ENCODE measurements at places on chromosomes 12 and 14.

- DNase-seq, result no peak
These were observed 116.5 kb downstream of the RFLNA start for GRCh38 chr12:124411281-124411878.

DNA sequence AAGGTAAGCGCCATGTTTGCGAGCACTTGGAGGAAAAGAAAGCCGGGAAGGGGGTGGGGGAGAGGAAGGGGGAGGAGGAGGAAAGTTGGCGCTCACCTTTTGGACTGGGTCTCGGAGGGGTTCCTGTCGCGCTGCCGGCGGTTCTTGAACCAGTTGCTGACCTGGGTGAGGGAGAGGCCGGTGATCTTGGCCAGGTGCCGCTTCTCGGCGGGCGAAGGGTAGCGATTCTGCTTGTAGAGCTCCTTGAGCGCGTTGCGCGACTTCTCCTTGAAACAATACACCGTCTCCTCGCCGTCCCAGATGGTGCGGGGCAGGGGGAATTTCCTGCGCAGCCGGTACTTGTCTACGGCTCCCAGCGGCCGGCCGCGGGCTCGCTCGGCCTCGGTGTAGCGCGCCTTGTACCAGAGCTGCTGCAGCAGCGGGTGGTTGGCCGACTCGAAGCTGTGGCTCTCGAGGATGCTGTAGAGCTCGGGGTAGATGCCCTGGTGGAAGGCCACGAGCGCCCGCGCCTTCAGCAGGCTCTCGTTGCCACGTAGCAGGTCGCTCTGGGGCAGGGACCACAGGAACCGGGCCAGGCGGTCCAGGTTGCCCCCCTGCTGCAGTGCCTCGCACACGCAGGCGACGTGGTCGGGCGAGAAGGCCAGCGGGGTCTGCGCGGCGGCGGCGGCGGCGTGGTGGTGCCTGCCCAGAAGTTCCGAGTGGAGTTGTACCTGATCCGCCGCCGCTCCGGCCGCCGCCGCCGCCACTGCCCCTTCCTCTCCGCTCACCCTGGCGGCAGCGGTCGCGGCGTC lies 840 bp downstream of the SIX4 start:
- DNase-seq, result no peak

- no peak for DNase-seq
These were observed 39.3 kb downstream of the SPRING1 start for GRCh38 chr12:116698554-116699075.

DNA sequence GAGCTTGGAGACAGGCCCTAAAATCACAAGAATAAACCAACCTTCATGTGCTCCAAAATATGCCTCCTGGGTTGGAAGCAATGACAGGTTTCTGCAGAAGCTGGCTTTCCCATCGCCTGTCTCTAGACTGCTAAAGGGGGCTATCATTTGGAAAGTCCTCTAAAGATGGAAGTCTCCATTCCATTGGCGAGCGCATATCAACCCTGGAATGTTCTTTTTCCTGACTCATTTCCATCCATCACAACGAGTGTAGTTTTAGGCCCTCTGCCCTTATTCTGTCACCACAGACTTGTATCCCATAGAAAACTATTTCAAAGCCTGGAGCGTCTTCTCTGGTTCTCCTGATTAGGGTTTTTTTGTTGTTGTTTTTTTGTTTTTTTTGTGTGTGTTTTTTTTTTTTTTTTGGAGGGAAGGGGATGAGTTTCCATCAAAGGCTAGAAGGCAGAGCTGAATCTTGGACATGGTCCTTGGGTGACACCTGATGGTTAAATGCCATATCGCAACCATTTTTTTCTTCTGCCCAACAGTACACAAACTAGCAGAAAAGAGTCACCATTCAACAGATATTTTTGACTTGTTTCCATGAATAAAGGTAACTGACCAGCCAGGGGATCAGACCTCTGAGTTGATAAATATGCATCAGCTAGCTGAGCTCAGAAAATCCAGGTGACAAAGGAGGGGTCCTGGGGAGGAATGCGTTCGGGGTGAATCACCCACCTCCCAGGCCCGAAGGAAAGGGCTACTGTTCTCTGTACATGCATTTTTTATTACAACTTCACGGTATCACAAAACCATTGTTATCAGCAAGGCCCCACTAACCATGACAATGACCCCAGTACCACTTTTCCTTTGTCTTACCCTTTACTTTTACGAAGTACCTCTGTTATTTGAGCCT lies 40.5 kb downstream of the KCNA5 start:
- DNase-seq, result no peak

GRCh38 chr12:124094733-124095132 lies 121.7 kb downstream of the ZNF664 start:
- no peak for DNase-seq

DNA sequence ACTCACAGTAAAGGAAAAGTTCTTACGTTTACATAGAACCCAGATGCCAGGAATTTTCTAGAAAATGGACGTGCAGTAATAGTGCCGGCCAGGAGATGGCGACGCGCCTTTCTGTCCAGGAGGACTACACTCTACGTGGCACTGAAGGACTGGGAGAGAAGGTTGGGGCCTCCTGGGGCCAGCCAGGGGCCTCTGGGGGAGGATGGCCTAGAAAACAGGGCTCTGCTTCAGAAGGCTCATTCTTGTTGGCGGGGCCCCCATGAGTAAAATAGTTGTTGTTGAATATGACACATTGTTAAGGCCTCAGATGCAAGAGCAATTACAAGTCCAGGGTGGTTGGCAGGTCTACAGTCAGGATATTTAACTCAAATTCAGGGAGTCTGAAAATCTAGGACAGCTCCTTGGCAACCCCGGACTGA lies 120.1 kb upstream of the MAX start:
- DNase-seq, result peak; percentile 24

DNA sequence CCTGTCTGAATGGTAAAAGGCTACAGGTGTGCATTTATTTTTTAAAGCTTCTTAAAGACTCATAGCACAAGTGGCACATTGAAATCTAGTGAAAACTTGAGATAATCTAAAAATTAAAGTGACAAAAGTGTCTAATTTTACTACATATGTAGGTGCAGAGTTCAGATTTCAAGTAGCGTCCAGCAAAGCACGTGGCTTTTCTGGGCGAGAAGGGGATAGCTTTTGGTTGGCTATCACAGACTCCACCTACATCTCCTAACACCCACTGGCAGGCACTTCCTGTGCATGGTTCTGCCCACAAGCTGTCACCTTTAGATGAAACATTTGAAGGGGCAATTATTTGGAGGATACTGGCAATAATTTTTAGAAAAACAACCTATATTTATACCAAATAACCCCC lies 1.9 kb upstream of the PITPNM2 start:
- DNase-seq, result no peak

- no peak for DNase-seq
These were observed 223.8 kb downstream of the EFCAB11 start for GRCh38 chr14:89730687-89731086.

DNA sequence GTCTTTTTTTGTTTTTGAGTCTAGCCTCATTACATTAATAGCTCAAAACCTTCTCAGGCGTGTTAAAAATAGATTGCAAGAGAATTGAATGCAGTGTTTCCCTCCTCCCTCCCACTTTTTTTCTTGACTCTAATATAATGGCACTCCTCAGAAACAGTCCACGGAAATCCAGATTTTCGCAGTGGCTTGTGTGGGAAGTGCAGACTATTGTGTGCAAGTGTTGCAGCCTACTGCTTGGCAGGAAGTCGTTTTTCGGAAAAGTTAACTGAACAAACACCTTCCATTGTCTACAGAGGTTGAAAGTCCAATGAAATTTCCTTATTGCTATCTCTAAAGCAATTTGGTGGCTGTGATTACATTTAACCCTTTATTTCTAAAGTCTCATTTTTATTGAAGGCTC lies 147.9 kb upstream of the E2F7 start:
- DNase-seq, result no peak

DNA sequence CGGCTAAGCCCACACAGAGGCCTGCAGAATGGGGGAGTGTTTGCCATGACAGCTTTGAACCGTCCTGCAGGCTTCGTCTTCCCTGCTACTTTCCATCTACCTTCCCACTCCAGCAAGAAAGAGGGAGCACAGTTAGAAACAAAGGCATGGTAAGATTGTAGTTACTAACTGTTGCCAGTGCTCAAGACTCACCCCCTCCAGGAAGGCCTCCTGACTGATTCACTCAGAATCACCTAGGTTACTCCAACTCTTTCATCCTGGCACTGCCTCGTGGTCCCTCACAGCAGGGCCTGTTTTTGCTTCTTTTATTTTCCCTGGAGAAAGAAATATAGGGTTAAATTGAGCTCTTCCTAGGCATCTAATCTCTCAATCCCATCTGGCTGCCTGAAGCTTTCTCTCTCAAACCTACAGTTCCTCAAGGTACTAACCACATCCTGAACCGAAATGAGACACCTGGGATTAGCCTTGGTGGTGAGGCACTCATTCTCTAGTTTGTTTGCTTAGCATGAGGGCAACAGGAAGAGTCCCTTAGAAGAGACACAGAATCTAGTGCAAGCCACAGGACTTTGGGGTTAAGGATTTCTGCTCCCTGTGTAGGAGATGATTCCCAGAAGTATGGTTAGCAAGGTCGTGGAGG lies 7.8 kb downstream of the GALNT6 start:
- DNase-seq, result no peak

DNA sequence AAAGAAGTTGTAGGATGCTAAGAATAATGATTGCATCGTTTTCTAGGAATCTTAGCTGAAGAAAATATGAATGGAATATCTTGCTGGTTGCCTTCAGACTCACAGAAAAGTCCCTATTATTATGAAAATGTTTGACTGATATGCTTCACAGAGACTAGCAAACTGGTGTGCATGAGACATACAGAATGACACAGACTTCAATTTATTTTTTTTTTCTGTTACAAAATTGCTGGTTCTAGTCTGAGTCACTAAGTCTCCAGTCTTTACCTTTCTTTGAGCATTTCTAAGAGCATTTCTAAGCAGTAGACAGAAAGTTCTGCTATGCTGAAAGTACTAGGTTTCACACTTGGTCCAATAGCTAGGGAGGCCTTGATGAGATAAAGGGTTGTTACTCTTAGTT lies 377.6 kb upstream of the ATP2B1 start:
- no peak for DNase-seq

DNA sequence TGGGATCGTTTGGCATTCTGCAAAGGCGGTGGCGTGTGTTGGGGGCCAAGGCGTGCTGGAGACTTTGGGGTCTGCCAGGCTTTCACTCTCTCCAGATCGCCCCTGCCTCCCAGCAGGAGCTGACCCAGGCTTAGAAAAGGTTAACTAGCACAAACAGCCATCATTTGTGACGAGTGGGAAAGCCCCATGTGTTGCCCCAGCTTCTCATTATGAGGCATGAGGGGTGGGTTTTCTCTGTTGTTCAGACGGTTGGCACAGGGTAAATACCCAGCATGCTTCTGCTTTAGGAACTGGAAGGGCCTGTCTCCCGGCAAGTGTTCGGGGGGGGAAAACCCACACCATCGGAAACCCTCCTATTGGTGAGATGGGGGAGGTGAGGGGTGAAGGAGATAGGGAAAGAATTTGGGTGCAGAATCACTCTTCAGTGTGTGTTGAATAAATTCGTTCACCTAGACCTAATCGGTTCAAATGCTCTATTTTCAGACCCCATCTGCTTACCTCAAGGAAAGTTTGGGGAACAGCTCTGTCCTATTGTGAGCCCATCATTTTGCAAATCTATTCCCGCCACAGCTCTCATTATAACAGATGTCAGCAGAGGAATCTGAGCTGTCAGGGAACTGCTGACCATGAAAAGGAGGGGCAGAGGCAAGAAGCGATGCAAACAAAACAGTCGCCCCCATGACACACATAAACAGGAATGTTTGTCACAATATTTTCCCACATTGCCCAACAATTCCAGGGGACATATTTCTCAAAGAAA lies 34.7 kb upstream of the C12orf42 start:
- no peak for DNase-seq

DNA sequence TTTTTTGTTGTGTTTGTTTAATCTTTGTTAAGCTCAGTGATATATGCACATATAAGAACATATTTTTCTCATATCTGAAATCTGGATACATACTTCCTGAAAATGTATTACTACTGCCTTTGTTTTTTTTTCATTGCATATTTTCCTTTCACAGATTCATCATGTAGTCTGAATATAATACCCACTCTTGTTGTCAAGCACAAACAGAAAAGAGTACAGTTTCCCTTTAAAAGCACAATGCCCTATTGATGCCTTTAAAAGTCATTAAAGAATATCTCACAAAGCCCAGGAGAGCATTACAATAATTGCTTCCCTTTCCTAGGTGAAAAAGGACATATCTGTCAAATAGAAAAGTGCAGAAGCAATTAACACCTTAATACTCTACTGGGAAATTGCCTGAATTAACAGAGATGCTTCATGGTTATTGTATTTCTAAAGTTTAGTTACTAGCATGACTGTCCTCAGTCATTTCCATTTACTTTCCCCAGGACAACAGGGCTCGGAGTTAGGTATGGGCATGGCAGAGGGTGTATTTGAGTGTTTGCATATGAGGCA lies 107.4 kb downstream of the GRIP1 start:
- DNase-seq, result no peak

GRCh38 chr14:103096387-103096786 lies 1.9 kb downstream of the EXOC3L4 start:
- DNase-seq, result no peak

- no peak for DNase-seq
These were observed at the start of the genes FOXA1 and TTC6 for GRCh38 chr14:37594971-37595808. Gene FOXA1, minus strand, starts transcription at chr14:37595249. Its CDS starts 277 bp downstream, at chr14:37594972. Gene TTC6, plus strand, starts transcription at chr14:37595629. Its CDS starts 26,436 bp downstream, at chr14:37622065.

DNA sequence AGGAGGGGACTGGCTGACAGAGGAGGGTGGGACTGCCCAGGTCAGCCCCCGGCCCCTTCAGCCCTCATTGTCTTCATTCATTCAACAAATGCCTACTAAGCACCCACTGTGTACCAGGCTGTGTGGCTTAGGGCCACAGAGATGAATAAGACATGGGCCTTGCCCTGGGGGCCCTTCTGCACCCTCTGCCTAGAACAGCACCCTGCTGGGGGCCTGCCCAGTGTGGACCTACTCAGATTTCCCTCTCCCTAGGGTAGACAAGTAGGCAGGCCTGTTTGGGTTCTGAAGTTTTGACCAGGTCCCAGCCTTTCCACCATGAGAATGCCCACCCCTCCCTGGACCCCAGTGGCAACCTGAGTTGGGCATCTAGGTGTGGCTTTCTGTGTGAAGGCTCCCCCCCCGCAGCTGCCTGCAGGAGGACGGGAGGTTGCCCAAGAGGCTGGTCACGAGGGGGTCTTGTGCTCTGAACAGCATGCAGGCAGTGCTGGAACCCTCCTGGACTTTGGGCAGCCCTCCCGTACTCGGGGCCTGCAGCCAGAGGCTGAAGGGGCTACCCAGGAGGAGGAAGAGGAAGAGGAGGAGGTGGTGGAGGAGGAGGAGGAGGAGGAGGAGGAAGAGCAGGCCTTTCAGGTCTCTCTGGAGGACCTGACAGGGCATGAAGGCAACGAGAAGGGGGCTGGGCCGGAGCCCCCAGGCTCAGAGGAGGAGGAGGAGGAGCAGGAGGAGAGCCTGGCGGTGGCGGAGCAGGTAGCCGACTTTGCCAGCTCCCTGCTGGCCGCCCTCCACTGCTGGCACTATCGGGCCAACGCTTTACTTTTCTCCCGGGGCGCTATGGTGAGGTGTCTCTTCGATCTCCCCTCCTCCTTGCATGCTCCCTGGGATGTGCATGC lies 33.4 kb downstream of the PLEKHG3 start:
- DNase-seq, result no peak

DNA sequence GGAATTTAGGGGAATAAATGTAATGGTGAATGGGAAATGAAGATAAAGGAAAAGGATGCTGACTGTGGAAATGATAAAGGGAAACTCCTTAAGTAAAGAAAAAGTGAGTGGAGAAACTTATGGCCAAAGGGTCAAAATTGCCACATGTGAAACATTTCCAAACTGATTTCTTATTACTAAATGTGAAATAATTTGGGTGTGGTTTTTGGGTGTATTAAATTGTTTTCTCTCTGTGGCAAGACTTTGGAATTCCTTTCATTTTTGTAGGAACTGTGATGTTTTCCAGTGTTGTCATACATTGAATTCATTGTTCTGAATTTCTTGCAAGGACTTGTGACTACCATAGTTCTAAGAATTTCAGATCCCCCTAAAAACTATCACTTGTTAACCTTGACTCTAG lies 1891.5 kb upstream of the SEL1L start:
- no peak for DNase-seq
